NCI-H69 (cell line): ENCODE measurements at places on chromosomes 3 and 15.

- DNase-seq, result no peak
Measured at GRCh38 chr3:177758126-177758525, 560.8 kb upstream of the TBL1XR1 start.

DNA sequence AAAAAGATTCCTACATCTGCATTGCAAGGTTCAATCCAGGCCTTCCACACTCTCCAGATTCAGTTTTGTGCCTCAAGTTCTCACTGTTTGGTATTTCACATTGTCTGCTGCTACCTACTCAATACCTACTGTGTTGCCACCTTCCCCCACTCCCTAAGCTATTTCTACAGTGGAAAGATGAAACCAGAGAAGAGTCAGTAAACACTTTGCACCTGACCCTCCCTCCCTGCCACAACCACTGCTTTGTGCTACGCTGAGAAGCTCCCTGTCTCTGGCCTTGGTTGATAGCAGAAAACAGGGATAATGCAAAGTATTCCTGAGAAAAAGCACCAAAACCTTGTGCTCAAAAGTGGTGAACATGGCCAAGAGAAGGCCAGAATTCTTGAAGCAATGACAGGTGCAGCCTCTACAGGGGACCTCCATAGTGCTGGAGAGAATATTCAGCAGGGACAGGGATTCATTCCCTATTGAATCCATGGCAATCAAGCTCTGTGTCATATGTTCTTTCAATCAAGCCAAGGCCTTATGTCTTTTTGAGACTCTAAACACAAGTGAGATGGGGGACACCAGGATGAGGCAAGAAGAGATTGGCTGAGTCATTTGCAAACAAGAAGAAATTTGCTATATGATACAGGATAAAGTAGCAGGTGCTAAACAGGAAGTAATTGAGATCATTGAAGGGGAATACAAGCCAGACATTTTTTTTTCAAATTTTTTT lies 83.5 kb upstream of the LIPC start:
- peak; percentile 76 for DNase-seq

DNA sequence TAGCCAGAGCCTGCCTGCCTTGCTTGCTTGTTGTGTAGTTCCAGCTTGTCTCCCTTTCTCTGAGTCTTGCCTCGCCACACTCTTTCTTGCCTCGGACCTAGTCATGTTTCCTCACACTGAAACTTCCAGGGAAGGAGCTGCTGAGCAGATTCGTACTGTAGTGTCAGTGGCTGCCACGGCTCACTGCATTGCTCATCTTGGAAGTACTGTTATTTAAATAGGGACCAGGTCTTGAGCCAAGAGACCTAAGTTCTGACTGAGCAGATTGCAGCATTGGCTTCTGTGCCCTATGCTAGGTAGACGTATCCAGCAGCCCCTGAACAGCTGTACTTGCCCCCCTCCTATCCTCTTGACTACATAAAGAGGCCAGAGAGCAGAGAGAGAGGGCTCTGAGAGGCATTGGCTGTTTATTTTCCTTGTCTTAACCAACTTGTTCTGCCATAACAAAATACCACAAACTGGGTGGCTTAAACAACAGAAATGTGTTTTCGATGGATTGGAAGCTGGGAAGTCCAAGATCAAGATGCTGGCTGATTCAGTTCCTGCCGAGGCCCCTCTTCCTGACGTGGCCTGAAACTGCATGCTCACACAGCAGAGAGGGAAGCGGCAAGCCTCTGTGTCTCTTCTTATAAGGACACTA lies 5.8 kb upstream of the RARRES1 start:
- no peak for DNase-seq

GRCh38 chr15:28915041-28915810 lies 29.5 kb downstream of the APBA2 start:
- no peak for DNase-seq

- no peak for DNase-seq
Measured at GRCh38 chr15:81851757-81852156, 194.1 kb downstream of the MEX3B start.

- DNase-seq, result no peak
Measured at GRCh38 chr15:39596358-39597051, 15.6 kb downstream of the THBS1 start.

DNA sequence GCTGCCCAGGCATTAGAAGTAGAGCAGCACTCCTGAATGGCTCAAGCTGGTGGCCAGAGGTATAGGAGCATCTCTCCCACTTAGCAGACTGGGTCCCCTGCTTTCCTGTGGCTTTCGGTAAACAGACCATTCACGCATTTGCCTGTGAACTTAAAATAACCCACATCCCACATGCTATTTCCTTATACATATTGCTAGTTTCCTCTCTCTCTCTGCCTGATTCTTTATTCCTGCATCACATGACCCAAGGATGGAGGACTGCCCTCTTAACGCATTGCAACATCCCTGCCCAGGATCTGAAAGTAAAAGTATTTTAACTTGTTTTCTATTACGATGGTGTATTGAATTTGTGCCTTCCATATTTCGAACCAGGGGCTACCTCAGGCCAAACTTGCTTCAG lies 43.4 kb upstream of the NLGN1 start:
- DNase-seq, result no peak

GRCh38 chr15:78016860-78017259 lies 60.7 kb downstream of the TBC1D2B start:
- DNase-seq, result no peak

DNA sequence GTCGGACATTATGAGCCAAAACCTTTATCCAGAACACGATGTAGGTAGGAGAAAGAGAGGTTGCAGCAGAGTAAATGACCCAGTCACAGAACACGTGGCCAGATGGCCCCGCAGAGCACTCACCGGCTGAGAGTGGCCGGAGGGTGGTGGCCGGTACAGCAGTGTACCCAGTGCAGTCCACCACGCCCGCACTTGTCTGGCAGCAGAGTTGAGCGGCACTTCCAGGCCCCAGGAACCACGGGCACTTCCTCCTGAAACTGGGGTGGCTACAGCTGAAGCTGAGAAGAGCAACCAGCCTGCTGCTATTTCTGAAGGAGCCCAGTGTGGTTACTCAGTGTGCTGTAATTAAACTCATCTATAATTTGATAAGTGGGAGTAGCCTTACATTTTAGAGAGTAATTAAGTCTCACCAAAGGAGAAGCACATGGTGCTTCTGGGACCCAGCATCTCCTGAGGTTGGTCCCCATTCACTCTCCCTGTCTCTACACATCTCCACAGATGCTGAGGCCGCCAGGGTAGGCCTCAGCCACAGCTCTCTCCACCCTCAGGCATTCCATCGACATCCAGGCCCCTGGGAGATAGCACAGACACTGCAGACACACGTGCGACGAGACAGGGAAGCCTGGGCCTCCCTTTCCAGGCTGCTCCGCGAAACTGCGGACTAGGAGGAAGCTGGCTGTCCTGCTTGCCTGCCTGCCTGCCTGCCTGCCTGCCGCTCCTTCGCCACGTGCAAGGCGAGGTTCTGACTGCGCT lies 49.8 kb downstream of the BDH1 start:
- DNase-seq, result no peak

DNA sequence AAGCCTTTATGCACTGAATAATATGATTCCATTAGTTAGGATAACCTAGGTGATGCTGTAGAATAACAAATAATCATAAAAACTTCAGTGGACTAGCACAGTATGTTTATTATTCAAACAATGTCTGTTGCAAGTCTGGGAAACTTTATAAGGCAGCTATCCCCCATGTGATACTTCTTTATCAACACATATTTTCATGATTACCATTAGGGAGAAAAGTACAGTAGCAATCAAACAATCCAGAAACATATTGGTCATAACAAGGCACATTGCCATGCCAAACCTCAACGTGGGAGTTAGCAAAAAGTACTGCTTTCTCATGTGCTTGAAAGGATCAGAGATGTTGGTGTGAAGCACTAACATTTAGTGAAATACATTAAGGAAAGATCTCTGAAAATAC lies 35.5 kb downstream of the EOMES start:
- DNase-seq, result no peak

GRCh38 chr3:116473602-116474001 lies 28.3 kb upstream of the LSAMP start:
- DNase-seq, result peak; percentile 16
